ENCODE measurements at places on chromosomes 2 and 18.
A peak's percentile ranks its signal among the peaks of the same experiment; 100 is the strongest.

DNA sequence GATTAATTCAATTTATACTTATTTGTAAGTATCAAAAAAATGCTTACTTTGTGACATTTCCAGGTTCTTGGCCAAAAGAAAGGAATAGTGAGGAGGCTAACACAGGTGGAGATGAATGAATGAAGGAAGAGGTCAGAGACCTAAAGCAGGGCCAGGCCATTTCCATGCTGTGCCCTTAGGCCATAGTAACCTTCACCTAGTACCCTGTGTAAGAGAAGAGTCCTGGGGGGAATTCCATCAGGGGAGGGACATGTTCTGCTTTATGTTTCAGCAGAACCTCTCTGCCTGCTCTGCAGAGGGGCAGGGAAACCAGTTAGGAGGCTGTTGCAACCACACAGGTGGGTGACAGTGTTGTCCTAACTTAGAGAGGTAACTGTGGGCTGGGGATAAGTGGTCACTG is 204.2 kb upstream of the CDH20 start:
- DNase-seq: no peak

- no peak for DNase-seq
These were observed 1.7 kb downstream of the UNC80 start for GRCh38 chr2:209773377-209773776.

- no peak for DNase-seq
These were observed 80.5 kb downstream of the ZBTB7C start for GRCh38 chr18:48328473-48329210.

GRCh38 chr2:85878719-85879370 is 9.9 kb downstream of the ST3GAL5 start:
- peak; percentile 31 for DNase-seq

DNA sequence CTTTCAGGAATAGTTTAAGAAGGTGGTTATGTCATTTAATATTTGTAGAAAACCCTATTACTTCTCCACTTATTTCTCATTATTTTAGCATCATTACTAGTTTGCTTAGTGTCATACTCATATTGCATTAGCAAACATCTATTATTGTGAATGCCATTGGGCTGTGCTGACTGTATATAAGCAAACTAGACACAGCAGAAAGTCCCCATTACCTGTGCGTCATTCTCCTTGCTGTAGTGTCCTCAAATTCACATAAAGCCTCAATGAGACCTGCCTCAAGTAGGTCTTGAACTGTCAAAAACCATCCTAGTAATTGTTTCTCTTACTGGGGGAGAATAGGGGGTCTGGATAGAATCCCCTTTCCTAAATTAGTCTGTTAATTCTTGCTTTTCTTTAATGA is 43.6 kb downstream of the MALT1 start:
- DNase-seq: no peak

DNA sequence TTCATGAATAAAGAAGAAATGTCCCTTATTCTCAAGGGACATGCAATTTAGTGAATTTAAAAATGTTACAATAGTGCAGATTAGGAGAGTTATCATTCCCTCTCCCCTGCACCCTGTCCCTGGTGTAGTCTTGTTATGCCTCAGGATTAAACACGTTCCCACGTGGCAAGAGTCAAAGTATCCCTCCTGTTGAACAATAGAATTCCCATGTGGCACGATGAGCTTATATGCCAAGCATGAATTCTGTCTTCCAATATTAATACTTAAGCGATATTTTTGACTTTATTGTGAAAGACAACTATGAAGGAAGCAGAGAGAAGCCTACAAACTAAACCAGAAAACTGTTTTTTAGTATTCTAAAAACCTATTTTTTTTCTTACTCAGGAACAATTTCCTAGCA is 36.7 kb upstream of the SPAG16 start:
- DNase-seq: no peak

GRCh38 chr2:173218326-173219056 is 136.2 kb upstream of the CDCA7 start:
- no peak for DNase-seq
